ENCODE measurements at places on chromosomes 2 and 18. TPM values are rescaled to one million over a fixed set of nuclear protein-coding genes. Genes with fewer than 3 reads are reported as not detected.

GRCh38 chr2:201715459-201715858, 17.0 kb upstream of the MPP4 start:
- H3K36me3 ChIP-seq = peaks cover 24% of the 10 kb centered on the region
- H3K27ac ChIP-seq = no peak overlapping the region

DNA sequence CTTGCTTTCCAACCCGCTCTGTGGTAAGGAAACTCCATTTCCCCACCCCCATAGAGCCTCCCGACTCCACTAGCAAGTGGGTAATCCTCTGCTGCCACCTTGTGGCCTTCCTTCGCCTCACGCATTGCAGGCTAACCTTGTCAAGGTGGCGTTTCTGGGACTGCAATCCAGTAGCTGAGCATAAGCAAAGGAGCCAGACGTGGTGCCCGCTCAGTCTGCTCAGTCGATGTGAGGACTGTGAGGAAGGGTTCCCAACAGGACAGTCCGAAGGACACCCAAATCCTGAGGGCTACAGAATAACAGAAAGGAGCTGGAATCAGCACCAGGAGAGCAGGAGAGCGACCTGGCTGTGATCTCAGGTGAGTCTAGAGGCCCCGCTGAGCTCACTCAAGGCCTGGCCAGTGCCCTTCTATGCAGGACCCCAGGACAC, 144.2 kb downstream of the SUCLG1 start:
- H3K27ac ChIP-seq = no peak overlapping the region
- H3K4me1 ChIP-seq = no peaks in the 10 kb centered on the region
- no peaks in the 10 kb centered on the region for H3K36me3 ChIP-seq
- peak; percentile 85 for DNase-seq

ATP6V1C2 gene
- polyA plus RNA-seq = 0.70 TPM

GRCh38 chr2:233026198-233026813, 6.2 kb upstream of the NEU2 start:
- H3K27ac ChIP-seq = no peak overlapping the region
- no peaks in the 10 kb centered on the region for H3K36me3 ChIP-seq
- no peaks in the 10 kb centered on the region for H3K27me3 ChIP-seq
- no peak for DNase-seq

WDPCP gene
- polyA plus RNA-seq = 2.2 TPM

GRCh38 chr2:161136696-161137324, 23.4 kb upstream of the TANK start:
- H3K27me3 ChIP-seq = no peaks in the 10 kb centered on the region
- H3K36me3 ChIP-seq = no peaks in the 10 kb centered on the region
- no peak for DNase-seq
- H3K4me3 ChIP-seq = peak overlapping the region; percentile 40

Measured in spleen (tissue), 13 donors.